Activated gamma-delta T cell treated with Interleukin-2 at 50 U/mL for 16 hours (primary cell): ENCODE measurements at places on chromosomes 11 and 22.

DNA sequence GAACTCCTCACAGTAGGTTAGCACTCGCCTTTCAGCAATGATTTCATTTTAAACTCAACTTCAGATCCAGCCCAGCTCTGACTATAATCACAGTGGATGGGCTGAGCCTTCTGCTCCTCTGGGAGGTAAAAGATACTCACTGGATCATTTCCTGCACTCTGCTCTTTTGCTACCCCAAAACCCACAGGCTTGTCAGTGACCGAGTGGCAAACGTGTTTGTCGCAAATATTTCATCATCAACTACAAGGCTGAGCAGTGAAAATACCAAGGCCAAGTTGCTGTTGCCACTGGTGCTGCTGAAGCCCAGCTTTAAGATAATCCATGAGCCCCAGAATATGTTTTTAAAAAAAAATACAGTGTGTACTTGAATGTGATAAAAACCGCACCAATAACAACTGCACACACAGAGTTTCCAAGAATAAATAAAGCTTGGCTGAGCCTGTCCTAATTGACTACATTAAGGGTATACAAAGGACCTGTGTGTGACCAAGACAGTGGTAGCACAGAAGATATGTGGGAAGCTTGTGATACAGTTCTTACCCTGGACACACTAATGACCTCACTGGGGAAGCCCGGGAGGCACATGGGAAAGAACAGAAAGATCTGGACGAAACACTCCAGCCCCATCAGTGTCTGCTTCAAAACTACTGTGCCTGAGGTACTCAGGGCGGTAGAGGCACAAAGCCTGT lies 41.3 kb downstream of the ABTB2 start:
- DNase-seq = no peak

DNA sequence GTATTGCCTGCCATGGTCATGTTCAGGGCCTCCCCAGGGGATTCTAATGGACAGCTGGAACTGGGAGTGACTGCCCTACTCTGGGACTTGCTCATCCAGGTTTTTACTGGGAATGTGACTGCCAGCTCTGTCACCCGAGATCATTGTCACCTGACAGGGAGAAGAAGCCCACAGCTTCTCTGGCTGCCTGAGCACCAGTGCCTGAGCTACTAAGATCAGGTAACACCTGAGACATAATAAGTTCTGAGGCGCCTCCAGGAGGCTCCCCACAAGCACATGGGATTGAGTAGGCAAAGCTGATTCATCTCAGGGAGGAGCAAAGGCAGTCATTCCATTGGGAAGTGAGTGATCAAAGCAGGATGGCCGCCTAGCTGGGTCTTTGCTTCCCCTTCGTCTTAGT lies 84.2 kb upstream of the GALNT18 start:
- DNase-seq = no peak

DNA sequence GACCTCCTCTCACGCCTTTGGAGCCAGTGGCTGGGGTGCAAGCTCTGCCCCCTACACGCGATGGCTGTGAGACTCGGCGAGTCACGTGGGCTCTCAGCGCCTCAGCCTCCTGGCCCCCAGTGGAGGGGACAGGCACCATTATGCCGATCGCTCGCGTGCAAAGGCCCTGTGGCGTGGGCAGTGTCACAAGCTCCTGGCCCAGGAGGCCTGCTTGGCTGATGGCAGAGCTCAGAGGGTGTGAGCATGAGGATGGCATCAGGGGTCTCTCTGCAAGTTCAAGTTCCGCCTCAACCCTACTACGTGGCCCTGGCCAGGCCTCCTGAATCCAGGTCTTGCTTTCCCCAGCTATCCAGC lies 90.8 kb upstream of the KCNQ1OT1 start:
- DNase-seq = peak; percentile 1

DNA sequence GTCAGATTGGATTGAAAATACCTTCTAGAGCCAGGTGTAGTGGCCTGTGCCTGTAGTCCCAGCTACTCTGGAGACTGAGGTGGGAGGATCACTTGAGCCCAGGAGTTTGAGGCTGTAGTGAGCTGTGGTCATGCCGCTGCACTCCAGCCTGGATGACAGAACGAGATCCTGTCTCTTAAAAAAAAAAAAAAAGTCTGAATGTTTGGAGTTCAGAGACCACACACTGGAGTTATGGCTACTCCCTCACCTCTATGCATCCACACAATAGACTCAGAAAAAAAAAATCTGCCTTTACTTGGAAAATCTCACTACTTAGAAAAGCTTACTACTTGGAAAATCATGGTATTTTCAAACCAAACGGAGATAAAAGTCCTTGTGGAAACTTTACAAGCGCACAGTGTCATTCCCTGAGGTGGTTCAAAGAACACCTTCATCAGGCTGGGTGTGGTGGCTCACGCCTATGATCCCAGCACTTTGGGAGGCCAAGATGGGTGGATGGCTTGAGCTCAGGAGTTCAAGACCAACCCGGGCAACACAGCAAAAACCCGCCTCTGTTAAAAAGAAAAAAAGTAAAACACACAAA lies 63.9 kb upstream of the PICALM start:
- DNase-seq = no peak

- DNase-seq = no peak
Measured at GRCh38 chr11:15818132-15818842, 538.1 kb downstream of the SOX6 start.

DNA sequence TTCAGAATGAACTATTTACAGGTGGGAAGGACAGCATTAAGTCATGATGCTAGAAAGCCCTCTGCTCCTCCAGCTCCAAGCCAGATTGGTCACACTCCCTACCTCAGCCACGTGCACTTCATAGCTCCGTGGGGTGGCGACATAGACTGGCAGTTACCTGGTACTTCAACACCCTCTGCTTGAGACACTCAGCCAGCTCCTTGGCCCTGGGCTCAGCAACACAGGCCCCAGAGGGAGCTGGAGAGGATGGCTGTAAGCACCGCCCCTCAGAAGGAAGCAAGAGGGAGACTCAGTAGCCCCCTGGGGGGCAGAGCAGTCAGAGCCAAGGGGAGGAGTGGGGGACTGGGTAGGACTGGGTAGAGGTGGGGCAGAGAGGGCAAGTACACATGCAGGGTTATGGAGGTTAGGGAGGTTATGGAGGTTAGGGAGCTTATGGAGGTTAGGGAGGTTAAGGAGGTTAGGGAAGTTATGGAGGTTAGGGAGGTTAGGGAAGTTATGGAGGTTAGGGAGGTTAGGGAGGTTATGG lies 102.1 kb upstream of the BID start:
- no peak for DNase-seq

- DNase-seq = no peak
Measured at GRCh38 chr22:24465566-24465965, 29.6 kb upstream of the UPB1 start.

- peak; percentile 51 for DNase-seq
Measured at GRCh38 chr11:64234647-64235379, 429 bp downstream of the VEGFB start.

DNA sequence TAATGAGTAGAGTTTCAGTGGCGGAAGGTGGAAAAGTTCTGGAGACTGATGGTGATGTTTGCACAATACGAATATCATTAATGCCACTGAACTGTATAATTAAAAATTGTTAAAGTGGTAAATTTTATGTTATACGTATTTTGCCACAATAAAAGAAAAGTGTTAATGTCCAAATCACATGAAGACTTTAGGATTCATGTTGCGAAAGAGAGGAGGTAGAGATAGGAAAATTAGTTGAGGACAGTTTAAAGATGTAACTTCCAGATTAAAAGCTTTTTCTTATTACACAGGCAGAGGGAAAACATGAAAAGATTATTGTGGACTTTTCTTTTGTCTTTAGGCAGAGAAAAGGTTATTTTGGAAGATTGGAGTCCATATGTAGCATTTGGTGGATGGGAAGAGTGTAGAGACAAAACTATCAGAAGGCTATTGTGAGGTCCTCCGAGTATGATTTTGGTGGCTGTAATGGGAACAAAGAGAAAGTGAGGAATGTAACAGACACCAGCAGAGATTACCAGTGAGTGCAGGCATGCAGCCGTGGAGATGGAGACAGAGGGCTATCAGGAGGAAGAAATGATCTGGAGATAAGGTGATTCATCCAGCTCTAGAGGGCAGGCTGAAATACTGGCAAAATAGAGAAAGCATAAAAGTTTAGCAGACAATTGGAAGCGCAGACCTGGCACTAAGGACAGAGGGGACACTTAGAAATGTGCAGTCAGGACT lies 12.5 kb downstream of the VPS26B start:
- no peak for DNase-seq

GRCh38 chr11:83037877-83038276 lies 33.8 kb downstream of the RAB30 start:
- no peak for DNase-seq

- DNase-seq = no peak
Measured at GRCh38 chr11:36278531-36279282, 10.5 kb downstream of the COMMD9 start.

DNA sequence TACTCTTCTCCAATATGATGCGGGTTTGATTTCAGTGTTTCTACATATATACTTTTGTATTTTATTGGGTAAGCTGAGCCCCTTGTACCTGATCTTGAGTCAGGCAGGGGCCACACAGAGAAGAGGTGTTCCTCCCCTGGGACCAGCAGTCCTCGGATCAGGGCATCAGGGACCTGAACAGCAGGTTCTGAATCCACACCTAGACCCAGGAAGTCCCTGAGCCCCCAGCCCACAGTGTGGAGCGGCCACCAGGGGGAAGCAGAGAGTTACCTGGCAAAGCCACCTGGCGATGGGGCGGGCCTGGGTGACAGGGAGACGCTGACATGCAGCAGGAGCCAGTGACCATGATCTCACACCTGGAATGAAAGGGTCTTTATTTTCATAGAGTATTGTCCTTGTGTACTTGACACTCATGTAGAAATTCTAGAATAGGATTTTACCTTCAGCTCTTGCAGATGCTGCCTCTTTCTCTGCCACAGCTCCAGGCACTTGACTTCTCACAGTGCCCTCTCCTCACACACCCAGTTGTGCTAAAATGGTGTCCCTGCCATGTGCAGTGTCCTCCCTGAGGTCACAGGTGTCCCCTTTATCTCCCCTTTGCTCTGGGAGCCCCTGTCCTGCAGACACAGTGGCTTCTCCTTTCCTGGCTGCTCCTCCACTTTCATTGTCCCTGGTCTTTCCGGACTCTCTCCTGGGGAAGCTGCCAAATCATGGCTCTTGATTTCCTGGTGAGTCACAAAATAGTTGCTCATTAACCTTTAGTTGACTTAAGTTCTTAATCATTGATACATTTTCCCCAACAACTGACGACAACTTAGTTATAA lies 48.5 kb downstream of the GGTLC2 start:
- peak; percentile 69 for DNase-seq

- DNase-seq = peak; percentile 93
Measured at GRCh38 chr11:65416341-65416824, 6.2 kb upstream of the NEAT1 start.

DNA sequence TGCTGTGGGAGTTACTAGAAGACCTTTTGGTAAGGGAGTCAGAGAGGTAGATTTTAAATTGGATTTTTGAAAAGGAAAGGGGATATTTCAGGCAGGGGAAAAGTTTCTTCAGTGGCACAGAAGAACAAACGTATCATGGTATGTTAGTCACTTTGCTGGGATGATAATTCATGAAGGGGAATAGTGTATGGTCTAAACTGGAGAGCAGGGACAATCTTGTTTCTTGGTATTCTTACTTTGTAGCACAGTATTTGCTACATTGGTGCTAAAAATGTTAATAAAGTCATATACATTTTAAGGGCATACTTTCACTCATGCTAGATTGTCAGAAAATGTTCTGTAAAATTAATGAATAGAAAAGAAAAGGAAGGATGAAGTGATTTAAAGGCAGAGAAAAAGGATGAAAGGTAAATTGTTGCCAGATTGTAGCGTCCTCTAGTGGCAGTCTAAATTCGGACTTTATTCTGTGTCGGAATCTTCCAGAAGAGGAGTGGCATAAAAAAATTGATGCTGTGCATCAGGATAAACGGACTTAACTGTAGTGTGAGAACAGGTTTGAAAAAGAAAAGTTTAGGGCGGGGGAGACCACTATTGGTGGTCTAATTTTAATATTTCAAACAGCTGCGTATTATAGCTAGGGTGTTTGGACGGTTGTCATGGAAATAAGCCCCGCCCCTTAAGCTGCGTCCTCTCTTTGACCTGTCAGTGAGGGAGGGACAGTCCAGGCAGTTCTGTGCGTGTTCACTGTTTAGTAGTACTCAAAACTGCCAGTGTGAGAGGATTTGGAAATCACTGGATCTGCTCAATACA lies at the start of gene BCO2:
Gene BCO2 (plus strand): TSS at position 724 of the 810 bp plus-strand sequence. CDS start 90 bp downstream, outside the sequence.
- DNase-seq = peak; percentile 23

GRCh38 chr11:126214441-126214840 lies 2.9 kb downstream of the FAM118B start:
- DNase-seq = no peak

DNA sequence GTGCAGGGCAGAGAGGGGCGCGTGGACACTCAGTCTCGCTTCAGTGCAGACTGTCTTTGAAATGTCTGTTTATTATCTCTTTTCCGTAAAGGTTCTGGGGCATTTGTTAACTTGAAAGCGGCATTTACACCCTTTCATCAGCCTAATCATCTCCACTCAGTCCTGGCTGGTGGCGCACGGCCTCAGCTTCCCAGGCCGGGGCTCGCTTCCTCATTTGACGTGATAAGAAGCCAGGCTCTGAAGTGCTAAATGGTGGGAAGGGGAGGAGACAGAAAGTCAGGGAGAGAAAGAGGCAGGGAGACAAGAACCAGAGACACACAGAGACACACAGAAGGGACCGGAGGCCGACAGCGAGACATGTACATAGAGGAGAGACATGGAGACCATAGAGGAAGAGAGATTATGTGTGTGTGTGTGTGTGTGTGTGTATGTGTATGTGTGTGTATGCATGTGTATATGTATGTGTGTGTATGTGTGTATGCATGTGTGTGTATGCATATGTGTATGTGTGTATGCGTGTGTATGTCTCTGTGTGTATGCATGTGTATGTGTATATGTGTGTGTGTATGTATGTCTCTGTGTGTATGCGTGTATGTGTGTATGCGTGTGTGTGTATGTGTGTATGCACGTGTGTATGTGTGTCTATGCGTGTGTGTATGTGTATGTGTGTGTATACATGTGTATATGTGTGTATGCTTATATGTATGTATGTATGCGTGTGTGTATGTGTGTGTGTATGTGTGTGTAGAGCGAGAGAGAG lies 101.5 kb downstream of the ST3GAL4 start:
- DNase-seq = no peak

DNA sequence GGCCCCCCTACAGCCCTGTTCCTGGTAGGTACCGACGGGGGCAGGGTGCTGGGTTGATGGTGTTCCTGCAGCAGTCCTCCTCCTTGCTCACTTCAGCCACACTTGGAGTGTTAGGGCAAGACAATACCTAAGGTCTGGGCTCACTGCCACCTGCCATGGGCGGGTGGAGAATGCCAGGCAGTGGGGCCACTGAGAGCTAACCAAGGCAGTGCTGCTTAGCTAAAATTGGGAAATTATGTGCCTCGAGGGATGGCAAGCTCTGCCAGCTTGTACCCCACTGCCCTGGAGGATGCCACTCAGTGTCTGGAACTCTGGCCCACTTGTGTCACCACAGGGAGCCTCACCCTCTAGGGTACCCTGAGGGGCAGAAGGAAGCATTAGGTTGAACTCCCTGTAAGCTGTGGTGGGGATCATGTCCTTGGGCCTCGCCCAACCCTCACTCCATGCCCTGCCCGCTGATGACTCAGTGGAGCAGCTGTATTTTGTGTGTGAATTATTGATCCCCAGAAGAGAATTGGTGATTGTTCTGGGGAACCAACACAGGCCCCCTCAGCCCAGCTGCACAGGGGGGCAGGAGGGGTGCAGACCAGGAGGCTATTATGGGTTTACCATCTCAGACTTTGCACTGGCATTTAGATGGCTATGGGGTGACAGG lies 17.7 kb downstream of the PHLDB1 start:
- no peak for DNase-seq
